Activated CD4-positive, alpha-beta memory T cell treated with anti-CD3 and anti-CD28 coated beads for 36 hours (primary cell): ENCODE measurements at places on chromosomes 7 and 10. TPM values are rescaled to one million over a fixed set of nuclear protein-coding genes. Genes with fewer than 3 reads are reported as not detected.

Gene MMS19
- 84.7 TPM for total RNA-seq

DNA sequence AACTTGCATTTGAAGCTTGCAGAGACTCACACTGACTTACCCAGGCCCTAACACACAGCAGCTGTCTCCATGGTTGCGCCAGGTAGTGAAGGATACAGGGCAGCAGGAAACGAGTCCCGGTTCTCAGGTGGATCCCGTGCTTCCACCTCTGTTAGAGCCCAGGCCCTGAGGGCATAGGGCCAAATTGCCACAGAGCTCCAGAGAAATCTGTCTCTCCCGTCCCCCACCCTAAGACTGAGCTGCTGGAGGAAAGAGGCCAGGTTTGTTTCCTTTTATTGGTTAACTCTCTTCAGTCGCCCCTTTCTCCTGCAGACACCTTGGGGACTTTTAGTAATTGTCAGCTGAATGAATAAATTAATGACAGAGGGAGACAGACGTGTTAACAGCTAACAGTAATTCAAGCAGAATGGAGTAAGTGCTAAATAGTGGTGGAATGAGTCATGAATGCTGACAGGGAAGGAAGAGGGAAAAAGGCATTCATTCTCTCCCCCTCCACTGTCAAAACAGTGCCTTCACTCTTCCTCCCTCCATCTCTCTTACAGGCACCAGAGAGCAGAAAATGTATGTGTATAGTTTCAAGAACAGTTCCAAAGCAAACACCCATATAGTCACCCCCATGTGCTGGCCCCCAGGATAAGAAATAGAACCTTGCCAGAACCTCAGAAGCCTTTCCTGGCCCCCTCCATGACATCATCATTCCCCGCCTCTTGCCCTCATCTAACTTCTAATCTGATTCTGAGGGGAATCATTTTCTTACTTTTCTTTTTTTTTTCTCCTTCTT lies 16.8 kb upstream of the DLG5 start:
- DNase-seq: no peak

- no peak for DNase-seq
These were observed 40.4 kb upstream of the ZNF32 start for GRCh38 chr10:43689007-43689491.

- DNase-seq: no peak
These were observed 280.2 kb upstream of the PITRM1 start for GRCh38 chr10:3452683-3453361.

- DNase-seq: no peak
These were observed 1.3 kb upstream of the INTS15 start for GRCh38 chr7:6588566-6588965.

DNA sequence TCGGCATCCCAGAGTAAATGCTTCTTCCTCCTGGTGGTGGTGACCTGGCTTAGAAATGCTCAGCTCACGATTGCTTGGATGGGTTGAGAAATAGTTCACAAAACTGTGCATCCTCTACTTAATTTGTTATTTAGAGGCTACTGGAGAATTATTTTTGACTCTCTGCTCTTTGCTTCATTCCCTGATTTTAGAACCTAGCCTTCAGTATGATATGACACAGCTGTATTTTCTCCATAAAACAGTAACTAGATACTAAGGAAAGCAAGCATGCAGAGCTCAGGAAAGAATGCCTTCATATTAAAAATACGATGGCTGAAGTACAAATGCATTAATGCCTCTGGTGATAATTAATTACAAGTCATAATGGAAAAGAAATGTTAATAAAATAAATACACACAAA lies 602.0 kb upstream of the COBL start:
- DNase-seq: no peak

DNA sequence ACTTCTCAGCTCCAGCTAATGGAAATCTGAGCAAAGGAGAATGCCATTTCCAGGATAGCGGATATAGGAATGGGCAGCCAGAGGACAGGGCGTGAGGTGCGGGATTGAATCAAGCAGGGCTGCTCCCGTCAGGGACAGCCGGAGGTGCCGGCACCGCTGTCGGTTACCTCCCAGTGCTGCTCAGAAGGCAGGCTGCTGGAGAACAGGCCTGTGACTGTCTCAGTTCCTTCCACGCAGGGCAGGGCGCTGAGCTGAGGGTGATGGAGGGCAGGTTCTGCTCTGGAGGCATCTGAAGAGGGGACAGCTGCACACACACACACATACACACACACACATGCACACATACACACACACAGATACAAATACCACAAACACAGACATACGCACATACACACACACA lies 111.1 kb downstream of the DOCK1 start:
- DNase-seq: no peak

DNA sequence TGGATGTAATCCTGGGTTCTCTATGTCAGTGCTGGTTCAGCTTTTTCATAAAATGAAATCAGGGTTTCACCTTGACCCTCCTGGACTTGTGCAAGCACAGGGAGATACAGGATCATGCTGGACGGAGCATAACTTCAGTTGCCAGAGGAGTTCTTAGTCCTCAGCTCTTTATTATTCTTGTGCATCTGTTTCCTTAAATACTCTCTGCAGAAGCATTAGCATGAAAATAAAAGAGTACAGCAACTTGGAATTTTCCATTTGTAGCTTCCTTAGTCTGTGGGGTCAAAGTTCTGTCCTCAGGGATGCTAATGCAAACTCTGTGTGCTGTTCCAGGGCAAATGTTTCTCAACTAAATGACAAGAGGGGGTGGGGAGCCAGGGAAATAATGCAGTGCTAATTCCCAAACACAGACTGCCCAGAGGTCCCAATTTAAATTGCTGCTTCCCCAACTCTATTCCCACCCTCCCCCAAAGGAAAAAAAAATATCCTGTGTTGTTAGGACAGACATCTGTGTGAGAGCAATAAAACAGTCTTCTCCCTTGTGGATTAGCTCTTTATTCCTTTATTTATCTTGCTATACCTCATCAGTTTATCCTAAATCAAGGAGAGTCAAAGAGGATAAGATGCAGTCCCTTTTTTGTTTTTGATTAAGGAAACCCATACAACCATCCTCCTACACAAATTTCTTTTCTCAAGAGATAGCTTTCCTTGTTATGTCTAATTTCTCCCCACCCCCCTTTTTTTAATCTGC lies 905.0 kb downstream of the LRMDA start:
- DNase-seq: no peak

- no peak for DNase-seq
These were observed 14.8 kb downstream of the TSPAN14 start for GRCh38 chr10:80468806-80469421.
